Right forelimb (tissue), 1 donor: ENCODE measurements at places on chromosomes 7 and 10.
A peak's percentile ranks its signal among the peaks of the same experiment; 100 is the strongest.

GRCh38 chr10:51544933-51545332 lies 154.5 kb downstream of the CSTF2T start:
- no peak for DNase-seq

DNA sequence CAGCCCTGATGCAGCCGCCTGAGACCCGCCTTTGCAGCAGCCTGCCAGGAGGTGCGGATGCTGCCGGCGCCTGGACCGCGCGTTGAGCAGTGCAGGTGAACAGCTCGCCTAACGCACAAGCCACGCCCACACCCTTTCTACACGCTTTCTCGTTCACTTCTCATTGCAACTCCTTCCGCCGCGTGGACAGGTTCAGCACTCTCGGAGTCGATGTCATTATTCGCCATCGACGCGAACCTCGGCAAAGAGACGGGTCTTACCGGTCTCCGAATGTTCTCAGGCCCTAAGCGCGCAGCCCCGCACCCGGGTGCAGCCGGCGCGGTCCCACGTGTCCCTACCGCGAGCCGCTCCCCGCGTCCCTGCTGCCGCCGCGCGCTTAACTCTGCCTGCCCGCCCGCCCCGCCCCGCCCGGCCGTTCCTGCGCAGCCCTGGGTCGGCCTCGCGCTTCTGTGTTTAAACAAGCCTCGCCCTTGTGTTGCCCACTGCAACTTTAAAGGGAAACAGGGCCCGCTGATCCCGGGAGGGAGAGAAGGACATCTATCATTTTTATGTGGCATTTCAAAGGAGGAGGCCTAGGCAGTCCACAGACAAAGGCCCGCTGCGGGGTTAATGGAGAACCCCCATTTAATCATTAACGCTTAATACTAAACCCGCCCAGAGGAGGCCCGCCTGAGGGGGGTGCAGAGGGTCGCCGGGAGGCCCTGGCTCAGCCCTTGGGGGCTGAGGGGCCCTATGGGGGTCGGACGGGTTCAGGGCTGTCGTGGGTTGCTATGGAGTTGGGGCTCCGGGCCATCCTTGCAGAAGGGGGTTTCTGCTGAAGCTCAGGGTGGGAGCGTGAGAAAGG lies 128.5 kb downstream of the WDR11 start:
- peak; percentile 50 for DNase-seq

- no peak for DNase-seq
Measured at GRCh38 chr7:50197549-50197948, 104.5 kb upstream of the ZPBP start.

- DNase-seq = no peak
Measured at GRCh38 chr7:11931307-11931706, 99.3 kb upstream of the THSD7A start.

- no peak for DNase-seq
Measured at GRCh38 chr10:43308515-43308914, 41.6 kb upstream of the RASGEF1A start.
